ENCODE measurements at places on chromosomes 12 and 14.
A peak's percentile ranks its signal among the peaks of the same experiment; 100 is the strongest.

DNA sequence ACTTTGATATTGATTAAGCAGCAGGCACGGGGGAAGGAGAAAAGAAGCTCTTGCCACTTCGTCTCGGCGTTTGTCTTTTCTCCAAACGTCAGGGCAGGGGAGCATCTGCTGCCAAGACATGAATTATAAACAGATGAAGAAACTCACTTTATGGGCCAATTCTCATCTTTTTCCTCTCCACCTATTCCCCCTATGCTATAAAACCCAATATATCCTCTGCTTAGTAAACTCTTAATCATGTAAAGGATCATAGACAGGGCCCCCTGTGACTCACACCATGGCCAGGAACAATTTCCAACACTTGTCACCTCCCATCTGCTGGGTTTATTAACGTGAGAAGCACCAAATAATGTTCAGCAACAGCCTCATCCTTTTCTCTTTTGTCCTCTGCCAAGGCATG, 1092.1 kb upstream of the TMEM132C start:
- DNase-seq, result no peak

DNA sequence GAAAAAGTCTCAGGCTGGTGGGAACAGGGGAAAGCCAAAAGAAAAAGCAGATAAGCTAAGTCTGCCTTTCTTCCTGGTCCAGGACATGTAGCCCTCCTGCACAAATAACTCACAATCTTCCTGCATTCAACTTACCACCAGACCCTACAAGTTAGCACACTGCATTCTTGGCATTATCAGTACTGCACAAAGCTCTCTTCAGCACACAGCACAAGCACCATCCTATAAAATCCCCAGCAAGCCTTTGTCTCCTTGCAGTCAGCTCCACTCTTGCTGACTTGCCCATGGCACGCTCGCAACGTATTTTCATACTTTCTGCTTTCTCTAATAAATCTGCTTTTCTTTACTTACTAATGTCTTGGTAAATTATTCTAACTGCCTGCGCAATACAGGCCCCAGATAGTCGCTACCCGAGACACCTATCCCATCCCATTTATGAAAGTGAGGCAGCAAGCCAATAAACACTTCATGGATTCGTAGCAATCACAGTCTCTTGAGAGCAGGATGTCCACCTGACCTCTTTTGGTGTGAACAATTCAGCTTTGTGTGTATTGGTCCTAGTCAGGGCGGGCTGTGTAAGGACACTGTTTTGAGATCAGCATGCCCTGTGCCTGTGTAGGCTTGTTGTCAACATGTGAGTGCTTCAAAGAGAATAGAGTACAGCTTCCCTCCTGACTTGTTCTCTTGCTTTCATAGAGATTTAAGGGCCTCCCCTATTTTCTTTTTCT, 49.0 kb downstream of the TMEM117 start:
- no peak for DNase-seq

GRCh38 chr12:2495417-2496112, 299.2 kb upstream of the FKBP4 start:
- DNase-seq, result no peak

GRCh38 chr14:76375484-76375883, 453 bp upstream of the ESRRB start:
- DNase-seq, result no peak

GRCh38 chr12:123071099-123071800, 79.6 kb downstream of the PITPNM2 start:
- DNase-seq, result no peak

- no peak for DNase-seq
These were observed 124.2 kb downstream of the CACNA1C start for GRCh38 chr12:2177003-2177402.

DNA sequence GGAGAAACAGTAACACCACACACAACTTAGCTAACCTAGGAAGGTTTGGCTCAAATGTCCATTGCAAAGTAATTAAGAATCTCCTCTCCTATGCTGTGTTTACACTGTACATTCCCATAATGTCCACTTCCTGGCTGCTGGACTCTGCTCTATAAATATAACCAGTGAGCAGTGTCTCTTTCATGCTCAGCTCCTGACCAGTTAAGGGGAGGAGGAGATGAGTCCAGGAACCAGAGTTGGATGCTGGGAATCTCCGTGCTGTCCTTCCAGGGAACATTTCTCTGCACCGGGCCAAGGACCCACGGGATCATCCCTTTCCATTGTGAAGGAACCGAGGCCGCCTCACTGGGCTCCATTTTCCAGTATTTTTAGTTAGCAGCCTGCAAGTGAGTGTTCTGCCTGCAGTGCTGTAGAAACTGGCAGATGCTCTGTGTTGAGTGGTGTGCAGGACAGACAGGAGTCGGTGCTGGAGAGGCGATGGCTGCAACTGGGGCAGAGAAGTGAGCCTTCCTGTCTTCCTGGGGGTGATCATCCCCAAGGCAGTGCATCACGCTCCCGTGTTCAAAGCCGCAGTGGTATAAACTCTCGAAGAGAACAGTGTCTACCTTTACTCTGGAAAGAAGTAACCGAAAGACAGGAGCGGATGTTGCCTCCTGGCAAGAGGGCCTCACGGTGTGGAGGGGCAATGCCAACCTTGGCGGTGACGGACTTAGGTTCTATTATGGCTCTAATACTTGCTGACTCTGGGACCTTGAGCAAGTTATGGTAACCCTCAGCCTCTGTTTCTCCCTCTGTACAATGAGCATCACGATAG, 195.5 kb downstream of the CACNA1C start:
- DNase-seq, result no peak

GRCh38 chr14:51780741-51781140, 79.7 kb upstream of the GNG2 start:
- DNase-seq, result peak; percentile 49

GRCh38 chr12:93243689-93244513, 133.8 kb upstream of the NUDT4 start:
- peak; percentile 51 for DNase-seq

GRCh38 chr14:23020143-23021128, 10.5 kb upstream of the C14orf93 start:
- no peak for DNase-seq

- DNase-seq, result no peak
These were observed 1.0 kb upstream of the BTG1 start for GRCh38 chr12:92146497-92147224.

DNA sequence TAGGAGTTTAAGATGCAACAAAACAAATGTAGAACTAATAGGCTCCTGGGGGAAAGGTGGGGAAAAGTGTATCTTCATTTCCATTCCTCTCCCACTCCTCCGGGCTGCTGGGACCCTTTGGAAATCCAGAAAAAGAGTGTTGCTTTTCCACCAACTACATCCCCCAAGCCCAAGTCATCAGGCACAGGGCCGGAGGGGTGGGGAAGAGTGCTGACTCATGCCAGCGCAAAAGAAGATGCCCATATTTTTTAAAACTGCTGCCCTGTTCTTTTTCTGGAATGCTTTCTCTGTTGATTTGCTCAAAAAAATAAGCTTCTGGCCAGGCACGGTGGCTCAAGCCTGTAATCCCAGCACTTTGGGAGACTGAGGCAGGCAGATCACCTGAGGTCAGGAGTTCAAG, 70.9 kb downstream of the TBK1 start:
- DNase-seq, result no peak

DNA sequence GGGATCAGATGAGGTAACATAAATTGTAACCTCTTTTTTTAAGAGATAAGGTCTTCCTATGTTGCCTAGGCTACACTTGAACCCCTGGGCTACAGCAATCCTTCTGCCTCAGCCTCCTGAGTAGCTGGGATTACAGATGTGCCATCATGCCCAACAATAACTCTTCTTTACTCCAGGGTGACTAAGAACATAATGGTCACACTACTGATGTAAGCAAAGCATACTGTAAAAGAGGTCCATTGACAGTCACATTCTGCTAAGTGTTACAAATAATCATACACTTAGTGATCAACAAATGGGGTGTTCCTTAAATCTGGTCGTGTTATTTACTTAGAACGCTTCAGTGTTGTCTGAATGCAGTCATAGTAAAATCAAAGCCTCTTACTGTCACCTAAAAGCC, 68.9 kb downstream of the EPS8 start:
- no peak for DNase-seq

DNA sequence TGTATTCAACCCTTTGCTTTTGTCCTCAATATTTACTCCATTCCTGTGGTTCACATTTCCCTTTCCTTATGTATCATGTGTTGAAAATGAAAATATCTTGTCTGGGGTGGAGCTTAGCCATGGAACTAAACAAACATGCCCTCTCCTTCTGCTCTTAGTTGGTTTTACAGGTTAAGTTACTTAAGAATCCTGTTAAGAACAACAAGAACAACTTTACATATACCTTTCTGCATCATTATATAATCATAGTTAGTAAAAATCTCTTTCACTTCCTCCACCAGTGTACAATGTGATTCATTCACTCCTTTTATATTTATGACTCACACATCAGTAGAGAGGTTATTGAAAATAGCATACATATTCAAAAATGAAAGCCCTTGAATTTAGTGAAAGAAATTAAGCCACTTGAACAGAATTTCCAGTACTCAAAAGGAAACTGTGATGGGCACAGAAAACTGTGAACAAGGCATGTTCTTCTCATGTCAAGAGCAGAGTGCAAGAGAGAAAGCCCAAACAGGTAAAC, 307.7 kb downstream of the CCDC91 start:
- no peak for DNase-seq

DNA sequence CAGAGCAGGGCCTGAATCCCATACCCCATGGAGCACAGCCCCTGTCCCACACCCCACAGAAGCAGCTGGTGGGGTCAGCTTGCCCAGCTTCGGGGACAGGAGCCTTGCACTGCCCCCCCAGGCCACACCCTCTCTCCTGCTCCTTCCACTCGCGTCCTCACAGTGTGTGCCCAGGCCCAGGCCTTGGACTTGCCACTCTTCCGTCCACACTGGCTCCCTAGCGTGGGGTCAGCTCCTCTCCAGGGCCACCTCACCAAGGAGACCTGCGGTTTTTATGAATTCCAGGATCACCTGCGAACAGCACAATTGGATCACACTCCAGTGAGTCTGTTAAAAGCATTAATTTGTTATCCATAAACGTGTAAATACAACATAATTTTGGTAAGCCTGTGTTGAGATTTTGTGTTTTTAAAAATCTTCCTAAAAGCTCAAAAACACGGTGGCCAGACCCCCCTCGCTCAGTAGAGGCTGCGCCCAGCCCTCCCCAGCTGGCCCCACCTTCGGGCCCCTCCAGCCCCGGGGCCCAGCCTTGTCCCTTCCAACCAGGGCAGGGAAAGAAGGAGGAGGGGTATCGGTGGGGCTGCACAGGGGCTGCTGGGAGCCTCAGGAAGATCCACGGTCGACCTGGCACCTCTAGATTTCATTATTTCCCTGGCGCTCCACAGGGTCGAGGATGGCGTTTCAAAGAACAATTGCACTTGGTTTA, 12.0 kb downstream of the GALNT9 start:
- DNase-seq, result no peak

GRCh38 chr14:24690492-24690891, 56.5 kb upstream of the GZMB start:
- DNase-seq, result no peak

GRCh38 chr14:32434880-32435279, 105.8 kb downstream of the AKAP6 start:
- DNase-seq, result no peak

GRCh38 chr14:53249059-53249458, 95.9 kb upstream of the DDHD1 start:
- no peak for DNase-seq

GRCh38 chr14:96178461-96179321, 25.9 kb upstream of the BDKRB2 start:
- DNase-seq, result no peak

DNA sequence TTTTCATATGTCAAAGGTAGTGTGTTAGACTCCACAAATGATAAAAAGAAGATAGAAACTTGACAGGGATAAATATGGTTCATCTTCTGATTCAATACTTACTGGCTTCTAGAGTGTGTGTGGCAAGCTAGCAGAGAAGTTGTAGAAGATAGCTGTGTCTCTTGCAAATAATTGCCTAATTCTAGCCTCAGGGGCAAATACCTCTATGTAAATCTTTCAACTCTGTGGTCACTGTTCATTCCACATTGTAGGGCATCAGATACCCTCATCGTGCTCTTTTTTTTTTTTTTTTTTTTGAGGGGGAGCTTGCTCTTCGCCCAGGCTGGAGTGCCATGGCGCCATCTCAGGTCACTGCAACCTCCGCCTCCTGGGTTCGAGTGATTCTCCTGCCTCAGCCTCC, 1.7 kb downstream of the OLR1 start:
- no peak for DNase-seq

DNA sequence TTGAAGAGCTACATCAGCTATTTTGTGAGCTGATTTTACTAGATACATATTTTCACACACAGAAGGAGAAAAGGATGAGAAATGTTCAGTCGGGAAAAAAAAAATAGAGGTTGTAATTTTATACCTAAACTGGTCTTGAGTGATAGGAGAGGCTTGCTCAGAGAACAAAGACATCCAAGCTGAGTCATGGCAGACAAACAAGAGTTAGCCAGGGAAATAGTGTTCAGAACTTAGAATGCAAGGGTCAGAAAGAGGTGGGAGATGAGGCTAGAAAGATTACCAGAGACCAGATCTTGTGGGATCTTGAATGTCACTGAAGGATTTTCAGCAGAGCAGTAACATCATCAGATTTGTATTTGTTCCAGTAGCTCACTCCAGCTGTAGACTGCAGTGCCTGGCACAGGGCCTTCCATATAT, 121.9 kb upstream of the ATF1 start:
- peak; percentile 56 for DNase-seq

DNA sequence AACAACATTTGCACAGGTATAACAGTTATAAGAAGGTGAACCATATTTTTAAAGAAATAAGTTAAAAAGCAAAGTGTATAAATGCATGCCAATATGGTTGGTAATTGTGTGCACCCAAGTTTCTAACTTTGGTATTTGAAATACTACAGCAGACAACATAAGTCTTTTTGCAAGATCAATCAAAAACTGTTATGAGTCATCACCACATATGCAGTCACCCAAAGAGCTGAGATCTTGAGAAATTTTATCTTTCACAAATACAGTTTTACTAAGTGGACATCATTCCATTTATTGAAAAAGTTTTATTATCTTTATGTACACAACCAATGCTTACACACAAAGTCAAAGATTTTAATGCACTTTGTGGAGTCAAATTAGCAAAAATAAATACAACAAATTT, 7.0 kb upstream of the ACSS3 start:
- DNase-seq, result no peak

DNA sequence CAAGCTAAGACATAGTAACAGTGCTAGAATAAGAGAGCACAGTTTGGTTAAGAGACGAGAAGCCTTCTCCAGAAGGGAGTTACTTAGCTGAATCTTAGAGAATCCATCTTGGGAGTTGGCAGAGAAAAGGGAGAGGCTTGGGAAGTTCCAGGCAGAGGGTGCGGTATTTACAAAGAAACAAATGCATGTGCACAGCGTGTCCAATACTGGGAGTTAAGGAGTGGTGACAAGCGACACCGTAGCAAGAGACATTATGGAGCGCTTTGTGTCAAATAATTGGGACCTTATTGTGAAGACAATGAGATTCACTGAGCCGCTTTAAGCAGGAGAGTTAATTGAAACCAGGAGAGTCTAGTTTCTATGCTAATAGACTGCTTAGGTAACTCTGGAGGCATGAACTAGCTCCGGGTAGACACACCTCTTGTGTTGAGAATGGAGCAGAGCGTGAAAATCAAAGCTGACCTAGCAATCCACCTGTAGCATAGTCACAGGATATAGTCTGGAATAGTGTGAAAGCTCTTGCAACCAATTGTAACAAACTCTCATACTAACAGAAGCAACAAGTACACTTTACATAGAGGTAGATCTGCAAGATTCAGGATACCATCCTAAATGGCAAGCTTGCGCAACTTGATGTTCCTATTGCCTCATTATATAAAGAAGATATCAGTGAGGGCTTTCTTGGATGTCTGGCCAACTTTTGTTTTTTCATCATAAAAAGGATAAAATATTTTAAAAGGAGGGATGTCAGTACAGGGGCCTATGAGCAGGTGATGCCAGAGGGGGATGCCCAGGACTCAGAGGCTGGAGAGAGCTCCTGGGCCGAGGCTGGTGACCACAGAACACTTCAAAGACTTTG, 5.3 kb downstream of the ALDH1L2 start:
- DNase-seq, result no peak

All from cardiac muscle cell (in vitro differentiated cells and primary cell).